ENCODE measurements at places on chromosomes 13 and 19. TPM values are rescaled to one million over a fixed set of nuclear protein-coding genes. Genes with fewer than 3 reads are reported as not detected.

GRCh38 chr13:60654415-60654814 lies 257.4 kb downstream of the TDRD3 start:
- H3K4me1 ChIP-seq, result no peaks in the 10 kb centered on the region
- no peaks in the 10 kb centered on the region for H3K36me3 ChIP-seq
- no peak overlapping the region for H3K27ac ChIP-seq
- peak; percentile 10 for DNase-seq

DNA sequence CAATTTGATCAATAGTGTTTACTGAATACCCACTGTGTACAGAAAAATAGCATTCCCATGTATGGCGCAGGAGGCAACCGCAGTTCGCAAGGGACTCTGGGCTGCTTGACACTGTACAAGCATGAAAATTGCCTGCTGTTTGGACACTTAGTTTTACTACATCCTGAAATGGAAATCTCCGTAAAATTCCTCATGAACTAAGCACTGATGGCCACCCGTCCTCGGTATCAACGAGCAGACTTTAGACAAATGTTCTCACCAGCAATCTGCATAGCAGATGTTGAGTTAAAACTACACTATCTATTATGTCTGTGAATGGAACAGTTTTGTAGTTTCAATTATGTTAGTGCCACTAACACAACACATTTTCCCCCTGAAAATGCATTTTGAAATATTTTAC lies 294.7 kb downstream of the DCLK1 start:
- H3K27ac ChIP-seq, result no peak overlapping the region
- H3K36me3 ChIP-seq, result no peaks in the 10 kb centered on the region
- no peaks in the 10 kb centered on the region for H3K4me1 ChIP-seq
- H3K27me3 ChIP-seq, result no peaks in the 10 kb centered on the region

GRCh38 chr13:54775501-54776191 lies 1747.0 kb downstream of the OLFM4 start:
- H3K27ac ChIP-seq, result no peak overlapping the region
- DNase-seq, result no peak
- H3K27me3 ChIP-seq, result no peaks in the 10 kb centered on the region
- H3K36me3 ChIP-seq, result no peaks in the 10 kb centered on the region
- no peaks in the 10 kb centered on the region for H3K4me1 ChIP-seq

- no peak overlapping the region for H3K27ac ChIP-seq
- no peaks in the 10 kb centered on the region for H3K36me3 ChIP-seq
- H3K4me3 ChIP-seq, result no peak overlapping the region
- no peaks in the 10 kb centered on the region for H3K27me3 ChIP-seq
- DNase-seq, result no peak
- H3K4me1 ChIP-seq, result no peaks in the 10 kb centered on the region
Measured at GRCh38 chr13:83281654-83282053, 600.6 kb downstream of the SLITRK1 start.

DNA sequence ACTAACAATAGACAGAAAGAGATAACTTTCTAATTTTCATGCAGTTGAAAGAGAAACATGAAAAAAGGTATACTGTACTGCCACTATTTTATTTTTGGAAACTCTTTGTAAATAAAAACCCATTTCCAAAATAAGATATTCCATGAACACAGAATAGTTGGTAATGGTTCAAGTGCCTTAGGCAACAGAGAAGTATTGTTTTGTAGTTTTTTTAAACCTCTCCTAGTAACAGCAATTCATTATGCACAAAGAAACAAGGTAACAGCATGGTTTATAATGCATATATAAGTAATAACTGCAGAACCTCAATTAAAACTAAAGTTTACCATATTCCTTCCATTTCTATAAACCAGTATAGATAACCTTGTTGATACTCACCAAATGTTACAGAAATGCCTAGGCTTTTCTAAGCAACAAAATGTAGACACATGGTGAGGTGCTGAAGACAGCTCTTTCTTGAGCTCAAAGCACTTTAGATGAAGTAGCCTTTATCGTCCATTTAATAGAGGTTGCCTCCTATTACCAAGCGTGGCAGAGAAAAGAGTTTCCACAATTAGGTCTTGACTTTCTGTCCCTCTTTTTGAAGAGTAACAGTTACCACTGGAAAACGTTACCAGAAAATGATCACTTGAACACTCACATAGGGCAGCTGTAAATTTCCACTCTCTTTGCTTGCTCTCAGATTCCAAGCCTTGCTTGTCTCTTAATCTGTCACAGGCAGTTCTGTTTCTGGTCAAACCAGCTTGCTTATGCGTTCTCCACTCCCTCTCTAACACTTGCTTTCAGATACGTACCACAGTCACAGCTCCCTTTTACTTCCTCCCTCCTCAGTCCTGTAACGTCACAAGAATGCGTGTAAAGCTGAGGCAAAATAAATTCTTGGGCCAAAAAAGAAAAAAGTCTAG lies 42.9 kb downstream of the CAB39L start:
- H3K36me3 ChIP-seq, result no peaks in the 10 kb centered on the region
- peak overlapping the region; percentile 13 for H3K4me3 ChIP-seq
- H3K27me3 ChIP-seq, result no peaks in the 10 kb centered on the region
- DNase-seq, result peak; percentile 41
- peaks cover 7% of the 10 kb centered on the region for H3K4me1 ChIP-seq
- H3K27ac ChIP-seq, result peak overlapping the region; percentile 90

DNA sequence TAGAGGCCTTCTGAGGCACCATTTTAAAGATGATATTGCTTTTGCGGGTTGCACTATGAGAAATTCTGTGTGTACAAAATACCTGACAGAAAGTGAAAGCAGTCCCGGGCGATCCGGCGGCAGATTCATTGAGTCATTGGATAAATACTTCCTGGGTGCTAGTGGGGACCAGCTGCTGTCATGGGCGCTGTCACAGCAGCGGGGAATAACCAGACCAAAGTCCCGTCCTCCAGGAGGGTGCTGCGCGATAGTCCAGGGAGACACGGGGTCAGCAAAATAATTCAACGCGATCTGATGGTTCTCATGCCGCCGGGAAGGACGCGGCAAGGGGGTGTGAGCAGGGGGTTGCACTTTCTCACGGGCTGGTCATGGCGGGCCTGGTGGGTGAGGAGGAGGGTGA lies 13.5 kb downstream of the ZFR2 start:
- H3K4me3 ChIP-seq, result no peak overlapping the region
- H3K27ac ChIP-seq, result no peak overlapping the region
- no peaks in the 10 kb centered on the region for H3K36me3 ChIP-seq
- DNase-seq, result no peak
- no peaks in the 10 kb centered on the region for H3K4me1 ChIP-seq

GRCh38 chr19:28514166-28514565 lies 698.8 kb downstream of the UQCRFS1 start:
- no peaks in the 10 kb centered on the region for H3K27me3 ChIP-seq
- no peaks in the 10 kb centered on the region for H3K36me3 ChIP-seq
- H3K27ac ChIP-seq, result no peak overlapping the region
- no peak for DNase-seq

DNA sequence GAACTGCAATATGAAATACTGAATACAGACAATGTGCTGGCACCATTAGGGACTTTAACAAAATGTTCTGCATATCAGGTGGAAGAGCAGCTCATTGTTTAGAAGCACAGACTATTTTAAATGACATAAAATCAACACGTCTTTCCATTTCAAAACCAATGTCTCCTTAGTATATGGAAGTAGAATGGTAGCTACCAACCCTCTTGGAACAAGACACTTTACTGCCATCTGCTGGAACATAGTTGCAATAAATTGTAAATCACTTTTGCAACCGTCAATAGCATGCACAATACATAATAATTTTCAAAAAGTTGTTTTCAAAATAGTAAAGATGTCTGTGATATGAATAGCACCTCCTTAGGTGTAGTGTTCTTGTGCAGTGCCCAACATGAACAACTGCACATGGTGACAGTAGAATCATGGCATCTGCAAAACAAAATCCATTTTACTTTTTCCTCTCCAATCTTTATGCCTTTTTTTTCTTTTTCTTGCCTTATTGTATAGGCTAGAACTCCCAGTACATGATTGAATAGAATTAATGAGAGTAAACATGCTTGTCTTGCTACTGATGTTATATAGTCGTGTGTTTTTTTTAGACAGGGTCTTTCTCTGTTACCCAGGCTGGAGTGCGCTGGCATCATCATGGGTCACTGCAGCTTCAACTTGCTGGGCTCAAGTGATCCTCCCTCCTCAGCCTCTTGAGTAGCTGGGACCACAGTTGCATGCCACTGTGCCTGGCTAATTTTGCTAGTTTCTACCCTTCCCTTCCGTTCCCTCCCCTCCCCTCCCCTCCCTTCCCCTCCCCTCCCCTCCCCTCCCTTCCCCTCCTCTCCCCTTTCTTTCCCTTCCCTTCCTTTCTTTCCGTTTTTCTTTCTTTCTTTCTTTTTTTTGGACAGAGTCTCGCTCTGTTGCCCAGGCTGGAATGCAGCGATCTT lies 7.8 kb upstream of the LYPD5 start:
- H3K4me1 ChIP-seq, result no peaks in the 10 kb centered on the region
- no peak overlapping the region for H3K4me3 ChIP-seq
- no peaks in the 10 kb centered on the region for H3K27me3 ChIP-seq
- no peaks in the 10 kb centered on the region for H3K36me3 ChIP-seq

DNA sequence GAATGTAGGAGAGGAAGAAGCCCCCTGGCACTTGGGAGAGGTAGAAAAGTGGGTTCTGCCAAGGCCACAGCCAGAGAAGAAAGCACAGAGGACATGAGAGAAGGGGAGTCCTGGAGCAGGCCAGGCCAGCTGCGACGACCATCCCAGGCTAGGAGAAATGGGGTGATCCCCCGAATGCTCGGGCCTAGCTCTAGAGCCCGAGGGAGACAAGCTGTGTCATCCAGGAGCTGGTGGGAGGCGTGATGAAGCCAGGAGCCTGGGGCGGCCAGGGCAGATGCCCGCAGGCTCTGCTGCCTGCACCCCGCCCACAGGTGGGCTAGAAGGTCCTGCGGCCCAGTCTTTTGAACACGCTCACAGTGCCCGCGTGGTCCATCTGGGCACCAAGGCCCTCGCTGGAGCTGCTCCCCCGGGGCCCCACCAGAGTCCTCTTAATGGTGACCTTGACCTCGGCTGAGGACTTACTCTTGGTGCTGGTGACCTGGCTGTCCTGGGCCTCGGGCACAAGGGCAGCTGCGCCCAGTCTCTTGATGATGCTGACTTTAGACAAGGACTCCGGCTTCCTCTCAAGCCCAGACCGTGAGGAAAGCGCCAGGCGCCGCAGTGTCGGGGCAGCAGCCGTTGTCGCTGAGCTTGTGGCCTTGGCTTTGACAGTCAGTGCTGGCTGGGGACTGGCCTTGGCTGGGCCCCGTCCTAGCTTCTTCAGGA lies 26.5 kb downstream of the C19orf47 start:
- no peak overlapping the region for H3K4me3 ChIP-seq
- H3K27me3 ChIP-seq, result no peaks in the 10 kb centered on the region
- DNase-seq, result no peak
- H3K27ac ChIP-seq, result no peak overlapping the region

DNA sequence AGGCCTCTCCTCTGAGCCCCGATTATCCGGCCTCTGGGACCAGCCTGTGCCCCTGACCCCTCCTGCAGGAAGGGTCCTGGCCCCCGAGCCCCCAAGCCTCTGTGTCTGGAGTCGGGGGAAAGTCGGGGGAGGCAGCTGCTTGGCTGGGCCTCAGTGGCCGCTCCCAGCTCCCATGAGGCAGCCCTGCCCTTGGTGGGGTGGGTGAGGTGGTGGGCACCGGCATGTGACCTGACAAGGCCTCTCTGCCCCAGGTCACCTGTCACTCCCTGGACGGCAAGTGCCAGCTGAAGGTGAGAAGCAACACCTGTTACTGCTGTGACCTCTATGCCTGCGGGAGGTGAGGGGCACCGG lies 41.5 kb downstream of the TMEM255B start:
- peaks cover 6% of the 10 kb centered on the region for H3K4me1 ChIP-seq

GRCh38 chr19:36128392-36128736 lies 11.5 kb upstream of the CAPNS1 start:
- peak overlapping the region; percentile 5 for H3K4me3 ChIP-seq
- H3K27ac ChIP-seq, result peak overlapping the region; percentile 71
- no peak for DNase-seq
- H3K4me1 ChIP-seq, result no peaks in the 10 kb centered on the region

GRCh38 chr13:85236413-85236812 lies 562.8 kb downstream of the SLITRK6 start:
- H3K4me3 ChIP-seq, result no peak overlapping the region
- no peak for DNase-seq
- no peaks in the 10 kb centered on the region for H3K36me3 ChIP-seq
- no peak overlapping the region for H3K27ac ChIP-seq

- no peaks in the 10 kb centered on the region for H3K36me3 ChIP-seq
- H3K27ac ChIP-seq, result no peak overlapping the region
- DNase-seq, result no peak
- no peaks in the 10 kb centered on the region for H3K4me1 ChIP-seq
- H3K4me3 ChIP-seq, result no peak overlapping the region
Measured at GRCh38 chr13:70363991-70364390, 255.7 kb upstream of the KLHL1 start.

- H3K27me3 ChIP-seq, result no peaks in the 10 kb centered on the region
- H3K4me3 ChIP-seq, result no peak overlapping the region
- H3K4me1 ChIP-seq, result peaks cover 15% of the 10 kb centered on the region
- no peak overlapping the region for H3K27ac ChIP-seq
Measured at GRCh38 chr13:75607447-75607846, 28.7 kb upstream of the LMO7 start.

DNA sequence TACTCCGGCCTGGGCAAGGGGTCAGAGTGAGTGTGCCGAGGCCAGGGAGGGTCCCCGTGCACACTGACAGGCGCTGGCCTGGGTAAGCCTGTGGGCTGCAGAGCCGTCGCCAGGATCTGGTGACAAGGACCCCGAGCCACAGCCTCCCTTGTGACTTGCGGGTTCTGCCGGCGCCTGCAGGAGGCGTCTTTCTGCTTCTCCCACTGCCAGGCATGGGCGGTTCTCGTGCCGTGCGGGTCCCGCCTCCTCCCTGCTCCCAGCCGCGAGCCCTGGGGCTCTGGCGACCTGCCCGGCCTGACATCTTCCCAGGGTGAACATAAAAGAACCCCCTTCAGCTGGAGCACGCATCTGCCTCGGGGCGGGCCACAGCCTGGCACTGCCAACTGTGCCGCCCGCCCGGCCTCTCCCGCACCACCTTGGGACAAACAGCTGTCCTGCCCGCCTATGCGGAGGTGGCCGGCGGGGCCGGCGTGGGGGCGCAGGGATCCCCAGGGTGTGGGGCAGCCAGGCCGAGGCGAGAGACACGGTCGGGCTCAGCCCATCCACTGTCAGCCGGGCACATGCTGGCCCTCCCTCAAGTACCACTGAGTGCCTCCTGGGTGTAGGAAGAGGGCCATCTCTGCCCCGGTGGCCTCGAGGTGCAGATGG lies 1.5 kb upstream of the HCN2 start:
- H3K27me3 ChIP-seq, result peaks cover 20% of the 10 kb centered on the region
- H3K36me3 ChIP-seq, result peaks cover 5% of the 10 kb centered on the region
- no peak overlapping the region for H3K4me3 ChIP-seq
- DNase-seq, result peak; percentile 49

The IGSF23 gene
- total RNA-seq, result not detected

The PRTN3 gene
- total RNA-seq, result not detected

The ZNF790 gene
- total RNA-seq, result 9.8 TPM

The KLK15 gene
- total RNA-seq, result 1.8 TPM

The IL11 gene
- not detected for total RNA-seq

The ZNF222 gene
- total RNA-seq, result 3.5 TPM

The SPC24 gene
- not detected for total RNA-seq

The FSD1 gene
- total RNA-seq, result not detected

The TPM4 gene
- total RNA-seq, result 296 TPM

The CFAP97D2 gene
- not detected for total RNA-seq

The ADGRE3 gene
- total RNA-seq, result not detected

The SBSN gene
- total RNA-seq, result not detected

All from thyroid gland (tissue), 4 donors.